Urothelium cell line (cell line): ENCODE measurements at places on chromosomes 4 and X.

DNA sequence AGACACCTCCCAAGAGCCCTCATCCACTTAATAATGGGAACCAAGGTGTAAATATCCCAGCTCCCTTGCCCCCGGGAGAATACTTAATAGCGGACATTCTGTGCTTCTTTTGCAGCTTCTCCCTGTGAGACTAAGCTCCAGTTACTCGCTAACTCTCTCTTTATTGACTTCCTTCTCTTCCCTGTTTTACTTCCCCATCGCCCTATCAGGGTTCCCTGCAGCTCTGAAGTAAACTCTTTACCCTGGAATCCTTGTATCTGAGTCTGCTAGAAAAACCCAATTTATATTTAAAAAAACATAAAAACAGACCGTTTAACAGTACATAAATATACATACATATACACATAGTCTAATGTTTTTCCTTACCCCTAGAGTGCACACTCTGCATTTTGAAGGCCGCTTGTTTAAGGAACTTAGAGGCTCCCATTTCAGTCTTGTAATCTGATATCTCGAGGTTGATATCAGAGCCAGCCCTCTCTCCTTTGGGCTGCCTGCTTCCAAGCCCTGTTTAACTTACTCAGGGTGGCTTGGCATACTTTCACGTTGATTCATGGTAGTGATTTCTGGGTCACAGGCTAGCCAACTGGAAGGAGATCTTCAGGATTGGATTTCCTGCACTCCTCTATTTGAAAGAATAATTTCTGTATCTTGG, 177.4 kb upstream of the SCML1 start:
- DNase-seq = peak; percentile 37

DNA sequence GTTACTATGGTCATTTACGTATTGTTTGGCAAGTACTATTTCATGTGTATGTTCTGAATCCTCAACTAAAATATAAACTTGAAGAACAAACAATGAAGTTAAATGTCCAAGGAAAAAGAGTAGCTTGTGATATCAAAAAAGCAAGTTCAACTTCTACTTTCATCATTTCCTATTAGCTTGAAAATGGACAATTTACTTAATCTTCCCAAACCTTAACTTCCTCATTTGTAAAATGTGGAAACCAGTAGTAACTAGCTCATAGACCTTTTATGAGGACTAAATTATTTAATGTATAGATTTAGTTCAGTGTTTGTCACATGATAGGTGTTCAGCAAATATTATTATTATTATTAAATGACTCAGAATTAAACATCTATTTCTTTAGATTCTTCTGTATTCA, 276.8 kb upstream of the TET2 start:
- no peak for DNase-seq

DNA sequence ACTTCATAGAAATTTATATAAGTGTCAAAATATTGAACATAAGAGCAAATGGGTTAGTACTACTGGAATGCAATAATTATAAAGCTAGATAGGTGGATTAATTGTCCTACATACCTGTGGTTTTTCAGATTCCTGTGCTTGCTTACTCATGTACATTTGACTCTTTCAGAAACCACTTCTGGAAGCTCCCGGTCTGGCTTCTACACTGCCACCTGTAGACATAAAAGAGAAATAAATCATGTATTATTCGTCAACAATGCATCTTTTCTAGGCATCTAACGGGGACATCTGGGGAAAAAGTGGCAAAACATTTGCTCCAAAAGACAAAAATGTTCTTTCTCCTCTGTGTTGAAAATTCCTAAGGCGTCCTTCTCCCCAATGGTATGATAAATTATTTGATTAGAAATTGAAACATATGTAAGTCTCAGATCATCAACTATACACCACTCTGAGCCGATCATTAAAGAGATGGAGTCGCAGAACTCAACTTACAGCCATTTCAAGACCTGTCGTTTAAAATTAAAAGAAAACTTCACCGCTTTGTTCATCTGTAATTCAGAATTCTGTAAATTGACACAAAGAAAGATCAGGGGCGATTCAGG, 648.7 kb upstream of the DIPK2B start:
- peak; percentile 62 for DNase-seq

GRCh38 chr4:42396752-42397634, at the start of gene SHISA3:
SHISA3 (plus strand) TSS chr4:42397488; CDS start chr4:42398057, 569 bp downstream.
- DNase-seq = no peak

DNA sequence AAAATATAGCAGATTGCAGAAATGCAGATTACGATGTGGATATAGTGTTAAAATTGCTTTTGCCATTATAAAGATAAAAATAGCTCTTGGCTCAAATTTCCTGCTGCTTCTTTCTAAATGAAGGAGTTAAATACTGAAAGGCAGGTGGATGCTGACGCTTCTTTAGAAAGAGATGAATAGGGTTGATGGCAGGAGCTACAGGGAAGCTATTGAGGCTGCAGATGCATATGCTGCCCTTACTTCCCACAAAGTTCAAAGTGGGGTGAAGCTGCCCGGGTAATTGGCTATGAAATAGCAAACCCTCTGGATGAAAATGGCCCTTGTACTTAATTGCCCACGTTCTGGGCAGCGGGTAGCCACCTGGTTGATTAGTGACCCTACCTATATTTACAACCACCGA, 379.5 kb downstream of the ZIC3 start:
- DNase-seq = no peak
